Stimulated activated CD8-positive, alpha-beta memory T cell treated with anti-CD3 and anti-CD28 coated beads, Interleukin-7, amount 100 ng/mL, for 1 hour (primary cell): ENCODE measurements at places on chromosomes 11 and 22.
A peak's percentile ranks its signal among the peaks of the same experiment; 100 is the strongest.

DNA sequence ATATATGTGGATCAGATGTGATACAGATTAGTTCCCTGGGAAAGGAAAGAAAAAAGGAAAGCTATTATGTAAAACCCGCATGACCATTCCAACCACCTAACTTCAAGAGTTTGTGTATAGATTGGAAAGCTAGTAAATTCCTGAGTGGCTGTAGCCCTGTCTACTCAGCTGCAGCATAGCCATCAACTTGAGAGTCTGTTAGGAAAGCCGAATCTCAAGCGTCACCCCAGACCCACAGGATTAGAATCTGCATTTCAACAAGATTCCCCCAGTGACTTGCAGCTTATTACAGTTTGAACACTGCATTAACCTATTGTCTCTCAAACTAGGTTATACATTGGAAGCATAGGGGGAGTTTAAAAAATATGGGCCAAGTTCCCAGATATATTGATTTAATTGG, 921.7 kb downstream of the LRRC4C start:
- no peak for DNase-seq

DNA sequence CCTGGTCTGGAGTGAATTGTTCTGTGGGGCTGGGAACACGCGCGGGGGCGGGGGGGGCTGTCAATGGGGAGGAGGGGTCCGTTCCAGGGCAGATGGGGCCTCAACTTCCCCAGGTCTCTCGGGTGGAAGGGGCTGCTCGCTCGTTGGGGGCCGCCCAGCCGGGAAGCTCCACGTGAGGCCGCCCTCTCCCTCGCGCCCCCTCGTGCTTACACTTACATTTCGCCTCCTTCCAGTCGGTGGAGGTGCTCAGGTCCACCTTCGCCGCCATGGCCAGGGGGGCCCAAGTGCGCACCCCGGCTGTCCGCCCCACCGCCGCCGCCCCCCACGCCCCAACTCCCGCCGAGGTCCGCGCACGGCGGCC, 452 bp downstream of the MACROD1 start:
- no peak for DNase-seq

- DNase-seq = no peak
These were observed 94.3 kb upstream of the BMAL1 start for GRCh38 chr11:13183094-13183825.

GRCh38 chr11:67119585-67120391, 725 bp downstream of the KDM2A start:
- no peak for DNase-seq

- no peak for DNase-seq
These were observed 3.0 kb upstream of the ZDHHC8 start for GRCh38 chr22:20128619-20128901.

- DNase-seq = no peak
These were observed 22.1 kb upstream of the IGLL5 start for GRCh38 chr22:22865311-22866072.

DNA sequence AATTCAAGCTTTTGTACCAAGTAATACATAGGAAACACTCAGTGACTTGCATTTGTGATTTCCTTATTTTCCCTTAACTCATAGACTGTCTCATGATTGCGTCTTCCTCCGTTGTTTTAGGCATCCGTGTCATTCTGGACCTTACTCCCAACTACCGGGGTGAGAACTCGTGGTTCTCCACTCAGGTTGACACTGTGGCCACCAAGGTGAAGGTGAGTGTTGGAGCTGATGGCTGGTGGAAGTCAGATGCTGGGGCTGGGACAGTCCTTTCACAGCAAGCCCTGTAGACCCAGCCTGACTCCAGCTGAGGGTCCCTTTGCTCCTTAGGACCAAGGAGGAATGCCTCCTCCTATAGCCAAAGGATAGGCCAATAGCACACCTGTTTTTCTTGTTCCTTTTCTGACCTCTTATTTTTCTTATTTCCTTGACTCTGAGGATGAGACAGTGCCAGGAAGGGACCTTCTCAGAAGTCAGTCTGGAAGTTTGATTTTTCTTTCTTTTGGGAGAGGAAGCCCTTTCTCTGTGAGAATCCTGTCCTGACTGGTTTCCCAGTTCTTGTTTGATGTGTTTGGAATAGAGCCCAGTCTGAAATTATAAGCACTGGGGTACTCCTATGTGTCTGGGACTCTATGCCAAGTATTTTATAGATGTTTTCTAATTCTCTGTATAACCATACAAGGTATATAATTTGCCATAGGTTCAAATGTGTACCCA, 2.2 kb downstream of the SLC3A2 start:
- DNase-seq = no peak

GRCh38 chr11:33000181-33000580, 15.5 kb upstream of the DEPDC7 start:
- DNase-seq = no peak

DNA sequence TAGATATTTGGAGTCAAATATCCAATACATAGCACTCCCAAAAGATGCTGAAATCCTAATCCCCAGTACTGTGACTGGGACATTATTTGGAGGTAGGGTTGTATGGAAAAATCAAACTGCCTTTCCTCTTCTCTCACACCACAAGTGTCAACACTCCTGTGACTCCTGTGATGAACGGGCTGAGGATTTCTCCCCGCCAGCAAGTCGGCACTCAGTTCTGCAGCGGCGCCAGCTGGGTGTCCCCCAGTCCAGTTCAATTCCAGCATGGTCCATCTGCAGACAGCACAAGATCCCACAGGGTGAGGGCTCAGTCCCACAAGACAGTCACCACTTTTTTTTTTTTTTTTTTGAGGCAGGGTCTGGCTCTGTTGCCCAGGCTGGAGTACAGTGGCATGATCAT, 4.3 kb upstream of the PARVB start:
- no peak for DNase-seq

GRCh38 chr22:37765953-37766576, 41.7 kb upstream of the GCAT start:
- DNase-seq = no peak

GRCh38 chr22:17896586-17896985, 122.3 kb upstream of the BID start:
- DNase-seq = no peak

- DNase-seq = no peak
These were observed 32.2 kb upstream of the AMOTL1 start for GRCh38 chr11:94735907-94736306.

DNA sequence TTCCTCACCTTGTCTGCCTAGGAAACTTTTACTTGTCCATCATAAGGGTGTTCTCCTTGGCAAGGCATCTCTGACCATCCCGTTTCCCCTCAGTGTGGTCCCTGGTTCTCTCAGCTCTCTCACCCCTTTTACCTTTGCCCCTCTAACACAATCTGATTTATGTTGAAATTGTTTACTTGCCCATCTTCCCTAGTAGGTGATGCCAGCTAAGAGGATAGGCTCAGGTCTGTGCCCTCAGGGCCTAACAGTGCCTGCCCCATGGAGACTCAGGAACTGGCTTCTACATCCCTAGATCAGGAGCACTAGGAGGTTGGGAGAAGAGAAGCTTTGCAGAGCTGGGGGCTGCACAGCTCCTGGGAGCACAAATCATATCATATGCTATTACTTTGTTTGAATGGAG, 21.1 kb upstream of the ALG8 start:
- no peak for DNase-seq

- no peak for DNase-seq
These were observed 36.4 kb downstream of the NRXN2 start for GRCh38 chr11:64686466-64687170.

- no peak for DNase-seq
These were observed 18.1 kb downstream of the IL17REL start for GRCh38 chr22:49994361-49995040.

- no peak for DNase-seq
These were observed 531 bp upstream of the MEN1 start for GRCh38 chr11:64810891-64811272.

GRCh38 chr11:48127521-48128183, 89.0 kb upstream of the OR4B1 start:
- no peak for DNase-seq

- no peak for DNase-seq
These were observed 1475.5 kb upstream of the TENM4 start for GRCh38 chr11:80916173-80916798.

DNA sequence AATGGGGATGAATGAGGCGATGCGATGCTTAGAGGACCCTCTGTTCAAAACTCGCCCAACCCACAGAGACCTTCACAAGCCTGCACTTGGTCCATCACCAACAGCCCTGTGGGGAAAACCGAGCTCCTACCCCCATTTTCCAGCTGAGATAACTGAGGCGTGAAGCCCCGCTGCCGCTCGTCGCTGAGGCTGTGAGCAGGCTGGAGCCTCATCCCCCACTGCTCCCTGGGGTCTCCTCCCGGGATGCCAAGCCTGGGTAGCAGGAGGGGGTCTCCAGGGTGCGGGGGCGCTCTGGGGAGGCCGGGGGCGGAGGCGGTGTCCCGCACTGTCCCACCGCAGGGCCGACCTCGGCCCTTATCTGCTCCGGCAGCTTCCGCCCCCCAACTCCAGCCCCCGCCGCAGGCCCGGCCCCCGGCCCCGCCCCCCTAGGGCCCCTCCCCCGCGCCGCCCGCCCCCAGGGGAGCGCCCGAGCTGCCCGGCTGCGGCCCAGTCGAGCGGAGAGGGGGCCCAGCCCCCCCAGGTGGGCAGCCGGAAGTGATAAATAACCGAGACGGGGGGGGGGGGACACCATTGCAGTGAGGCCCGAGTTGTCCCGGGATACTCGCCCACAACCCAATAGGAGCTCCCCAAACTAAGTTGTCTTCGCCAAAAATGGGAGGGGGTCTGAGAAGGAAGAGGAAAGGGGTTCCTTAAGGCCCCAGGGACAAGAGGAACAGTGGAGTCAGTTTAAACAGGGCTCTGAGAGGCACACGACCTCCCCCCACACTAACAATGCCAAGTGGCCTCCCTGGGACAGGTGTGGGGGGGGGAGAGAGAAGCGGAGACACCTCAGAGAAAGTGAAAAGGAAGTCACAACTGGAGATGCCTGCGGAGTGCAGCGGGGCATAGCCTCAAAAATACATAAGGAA, 8.3 kb upstream of the SLC39A13 start:
- no peak for DNase-seq

GRCh38 chr22:46528121-46528610, 9.3 kb downstream of the CELSR1 start:
- no peak for DNase-seq

DNA sequence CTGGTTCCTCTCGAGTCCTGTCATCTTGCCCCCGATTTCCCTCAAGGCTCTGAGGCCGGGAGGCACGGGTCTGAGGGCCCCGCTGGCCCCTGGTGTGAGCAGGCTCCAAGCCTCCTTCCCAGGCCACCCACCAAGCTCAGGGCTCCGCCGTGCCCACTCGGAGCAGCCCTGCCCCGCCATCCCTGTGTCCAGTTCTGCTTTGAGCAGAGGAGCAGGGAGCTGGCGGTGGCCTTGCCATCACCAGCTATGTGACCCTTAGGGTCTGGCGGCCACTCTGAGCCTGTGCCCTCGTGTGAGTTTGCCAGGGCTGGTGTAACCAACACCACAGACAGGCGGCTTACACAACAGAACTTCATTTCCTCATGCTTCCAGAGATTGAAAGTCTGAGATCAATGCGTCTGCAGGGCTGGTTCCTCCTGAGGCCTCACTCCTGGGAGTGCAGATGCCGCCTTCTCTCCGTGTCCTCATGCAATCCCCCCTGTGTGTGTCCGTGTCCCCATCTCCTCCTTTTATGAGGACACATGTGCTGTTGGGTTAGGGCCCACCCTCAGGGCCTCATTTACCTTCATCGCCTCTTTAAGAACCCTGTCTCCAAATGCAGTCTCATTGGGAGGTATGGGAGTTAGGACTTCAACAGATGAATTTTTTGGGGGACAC, 36.5 kb upstream of the CELSR1 start:
- DNase-seq = no peak

- no peak for DNase-seq
These were observed 405.2 kb downstream of the INSC start for GRCh38 chr11:15519911-15520310.

- no peak for DNase-seq
These were observed 15.9 kb downstream of the PSMD13 start for GRCh38 chr11:252666-253065.

DNA sequence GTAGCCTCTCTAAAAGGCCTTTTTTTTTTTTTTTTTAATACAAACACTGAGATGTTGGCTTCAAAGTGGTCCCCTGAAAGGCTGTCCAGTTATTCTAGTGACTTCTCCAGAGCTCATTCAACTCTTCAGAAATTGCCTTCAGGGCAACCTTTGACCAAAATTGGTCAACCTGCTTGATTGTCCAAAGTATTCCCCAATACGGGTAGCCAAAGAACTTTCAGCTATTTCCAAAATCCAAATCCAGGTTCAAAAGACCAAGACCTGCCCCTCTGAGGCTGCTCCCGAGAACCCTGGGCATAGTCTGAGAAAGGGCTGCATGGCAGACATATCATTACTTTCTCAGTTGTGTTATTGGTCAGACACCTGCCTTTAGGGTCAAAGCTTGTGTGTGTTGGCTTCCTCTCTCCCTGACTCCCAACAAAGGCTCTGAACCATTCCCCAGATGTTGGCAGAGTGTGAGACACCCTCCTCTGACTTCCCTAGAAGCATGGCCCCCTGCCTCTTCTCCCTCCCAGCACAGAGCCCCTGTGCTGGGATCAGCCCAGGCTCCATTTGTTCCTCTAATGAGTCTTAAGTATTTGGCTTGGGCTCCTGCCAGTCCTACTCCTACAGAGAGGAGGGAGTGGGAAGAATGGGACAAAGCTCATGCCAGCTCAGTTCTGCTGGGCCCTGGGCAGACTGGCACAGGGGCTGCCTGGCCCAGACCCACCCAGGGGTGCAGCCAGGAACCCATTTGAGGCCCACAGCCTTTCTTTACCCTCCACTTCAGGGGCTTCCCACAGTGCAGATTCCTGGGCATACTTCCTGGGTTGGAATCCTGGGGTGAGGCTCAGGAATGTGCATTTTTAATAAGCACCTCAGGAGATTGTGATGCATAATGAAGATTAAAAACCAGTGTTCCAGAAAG, 30.3 kb downstream of the TNKS1BP1 start:
- DNase-seq = no peak

- DNase-seq = no peak
These were observed 130.6 kb upstream of the CSNK2A3 start for GRCh38 chr11:11483627-11484026.

DNA sequence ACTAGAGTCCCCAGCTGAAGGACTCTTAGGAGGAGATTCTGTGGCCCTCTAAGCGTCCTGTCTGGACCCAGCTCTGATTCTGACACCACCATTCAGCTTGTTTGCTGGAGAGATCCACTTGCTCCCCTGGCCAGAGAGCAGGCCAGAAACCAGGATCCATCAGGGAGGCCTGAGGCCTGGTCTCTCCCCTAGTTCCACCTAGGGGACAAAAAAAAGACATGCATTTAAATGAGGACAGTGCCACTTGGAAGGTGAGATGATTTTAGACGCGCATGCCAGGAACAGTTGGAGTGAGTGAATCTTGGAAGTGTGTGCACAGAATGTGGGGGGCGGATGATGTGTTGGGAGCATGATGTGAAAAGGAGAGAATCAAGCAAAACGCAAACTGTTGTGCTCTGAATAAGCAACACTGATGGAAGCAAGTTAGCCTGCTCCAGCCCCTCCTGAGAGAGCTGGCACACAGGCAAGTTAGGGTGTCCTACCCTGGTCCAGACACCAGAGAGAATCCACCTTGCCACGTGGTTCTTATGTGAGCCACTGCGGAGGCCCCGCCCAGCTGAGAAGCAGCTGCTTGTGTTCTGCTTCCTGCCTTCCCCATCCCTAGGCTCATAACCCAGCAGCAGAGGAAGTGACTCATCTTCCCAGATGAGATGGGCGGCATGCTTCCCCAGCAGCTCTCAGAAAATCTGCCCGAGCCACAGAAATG, 8.0 kb upstream of the SLCO2B1 start:
- DNase-seq = peak; percentile 40
